Fibroblast of the aortic adventitia (primary cell): ENCODE measurements at places on chromosomes 5 and 9. TPM values are rescaled to one million over a fixed set of nuclear protein-coding genes. Genes with fewer than 3 reads are reported as not detected.

- DNase-seq: no peak
Measured at GRCh38 chr5:97452646-97453045, 269.6 kb upstream of the RIOK2 start.

DNA sequence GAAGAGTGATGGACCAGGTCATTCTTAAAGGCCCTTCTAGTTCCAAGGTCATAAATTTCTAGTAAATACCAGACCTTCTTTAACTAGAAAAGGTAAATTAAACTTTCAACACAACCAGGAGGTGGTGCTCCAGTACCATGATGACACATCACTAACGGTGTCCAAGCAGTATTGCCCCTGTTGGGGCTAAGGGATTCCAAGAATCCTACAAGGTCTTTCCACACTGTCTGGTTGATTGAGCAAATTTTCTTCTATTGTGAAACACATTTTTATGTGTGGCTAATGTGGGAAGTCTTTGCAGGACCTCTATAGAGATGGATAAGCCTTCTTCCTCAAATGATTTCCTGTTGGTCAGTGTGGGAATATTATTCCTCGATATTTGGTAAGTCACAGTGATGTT, 459.6 kb upstream of the PAPPA start:
- peak; percentile 98 for DNase-seq

DNA sequence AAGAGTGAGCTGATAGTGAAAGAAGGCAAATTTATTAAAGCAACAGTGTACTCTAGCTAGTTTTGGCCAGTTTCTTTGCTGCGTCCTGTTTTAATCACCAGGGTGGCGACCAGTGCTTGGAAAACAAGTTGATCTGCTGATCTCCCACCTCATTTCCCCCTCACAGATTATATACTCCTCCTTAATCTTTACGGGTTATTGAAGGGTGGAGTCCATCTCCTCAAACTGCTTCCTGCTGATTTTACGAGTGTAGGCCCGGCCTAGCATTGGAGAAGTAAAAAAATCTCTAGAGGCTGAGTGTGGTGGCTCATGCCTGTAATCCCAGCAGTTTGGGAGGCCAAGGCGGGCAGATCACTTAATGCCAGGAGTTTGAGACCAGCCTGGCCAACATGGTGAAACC, 14.0 kb upstream of the CFAP95 start:
- no peak for DNase-seq

DNA sequence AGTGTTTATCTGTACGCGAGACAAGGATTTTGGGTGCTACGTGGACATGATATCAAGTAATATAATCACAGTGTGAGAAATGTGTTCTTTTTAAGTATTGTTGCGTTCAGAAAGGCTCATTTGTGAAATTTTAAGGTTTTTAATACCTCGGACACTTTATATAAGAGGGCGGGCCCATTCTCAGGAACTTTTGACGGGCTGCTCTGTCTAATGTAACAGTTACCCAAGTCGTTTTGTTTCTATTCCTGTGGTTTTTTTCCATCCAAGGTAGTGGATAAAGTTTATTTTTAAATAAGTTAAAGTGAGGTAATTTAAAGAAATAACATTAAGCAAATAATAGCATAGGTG, 525 bp downstream of the SRP19 start:
- peak; percentile 17 for DNase-seq

Gene PITX1
- total RNA-seq: 1.5 TPM in 1 of 2 replicates, not detected in the other

DNA sequence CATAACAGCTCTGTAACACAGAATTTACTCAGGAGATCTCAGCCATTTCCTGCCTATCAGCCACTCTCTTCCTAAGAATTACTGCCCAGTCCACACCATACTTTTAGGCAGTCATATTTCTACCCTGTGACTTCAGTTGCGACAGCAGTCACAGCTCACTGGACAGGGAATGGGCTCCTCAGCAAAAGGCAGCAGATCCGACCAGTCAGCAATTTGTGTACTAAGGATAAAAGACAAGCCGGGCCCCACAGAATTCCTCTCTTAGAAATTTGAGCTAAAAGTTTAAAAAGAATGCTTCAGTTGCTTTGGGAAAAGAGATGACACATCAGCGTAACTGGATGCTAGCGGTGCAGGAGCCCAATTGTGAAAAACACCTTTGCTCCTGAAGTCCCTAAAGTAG, 172.1 kb downstream of the ENC1 start:
- DNase-seq: no peak

Gene SHISAL2B
- not detected in 2 replicates for total RNA-seq

DNA sequence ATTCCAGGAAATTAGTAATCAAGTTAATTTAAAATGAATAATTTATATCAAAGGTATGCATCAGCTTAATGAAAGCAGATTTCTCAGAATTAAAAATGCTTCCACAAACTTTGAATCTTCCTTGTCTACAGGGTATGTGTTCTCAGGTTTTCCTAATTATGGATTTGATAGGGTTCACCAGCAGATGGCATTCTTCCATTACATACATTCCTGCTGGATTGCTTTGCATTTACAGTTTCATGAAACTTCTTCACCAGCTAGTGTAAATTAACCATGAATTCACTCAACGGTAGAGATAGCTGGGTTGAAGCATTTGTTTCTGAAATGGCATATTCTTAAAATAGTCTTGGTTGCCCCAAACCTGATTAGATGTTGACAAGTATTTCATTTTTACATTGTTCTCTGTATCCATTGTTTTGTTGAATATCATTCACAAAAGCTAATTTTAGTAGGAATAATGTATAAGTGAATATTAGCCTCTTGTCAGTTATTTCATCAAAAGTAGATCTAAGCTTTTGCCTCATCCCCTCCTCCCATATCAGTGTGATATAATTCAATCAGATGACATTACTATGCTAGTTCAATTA, 68.7 kb upstream of the WDR41 start:
- peak; percentile 66 for DNase-seq

DNA sequence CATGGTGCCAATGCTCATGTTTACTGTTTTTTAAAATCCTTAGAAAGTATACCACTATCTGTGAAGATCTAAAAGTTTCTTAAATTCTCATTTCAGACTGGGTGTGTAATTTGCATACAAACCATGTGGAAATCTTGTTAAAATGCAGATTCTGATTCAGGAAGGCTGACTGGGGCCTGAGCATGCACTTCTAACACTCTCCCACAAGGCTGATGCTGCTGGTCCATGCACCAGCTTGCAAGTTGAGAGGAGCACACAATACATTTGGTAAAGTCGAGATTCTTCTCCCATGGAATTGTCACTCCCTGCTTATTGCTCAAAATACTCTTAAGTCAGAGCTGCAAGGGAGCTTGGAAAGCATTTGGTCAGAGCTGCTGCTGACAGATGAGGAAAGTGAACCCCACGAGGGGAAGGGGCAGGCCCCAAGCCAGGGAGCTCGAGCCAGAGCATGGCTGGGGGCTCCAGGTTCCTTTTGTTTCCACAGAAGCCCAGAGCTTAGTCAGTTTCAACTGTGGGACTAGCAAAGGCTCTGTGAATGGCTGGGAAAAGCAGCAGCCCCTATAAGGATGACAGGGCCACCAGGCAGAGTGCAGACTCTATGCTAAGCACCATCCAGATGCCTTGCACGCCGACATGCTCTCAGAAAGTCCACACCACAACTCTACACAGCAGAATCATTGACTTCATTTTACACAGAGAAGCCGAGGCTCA, 93.5 kb upstream of the HAND1 start:
- no peak for DNase-seq

- no peak for DNase-seq
Measured at GRCh38 chr9:128340691-128341434, 536 bp downstream of the SLC27A4 start.

Gene AIF1L
- total RNA-seq: 0.25 and 0.45 TPM in 2 replicates

Gene TTF1
- total RNA-seq: 10.6 and 17.8 TPM in 2 replicates

Gene ARL10
- total RNA-seq: 9.3 and 19.9 TPM in 2 replicates

- DNase-seq: no peak
Measured at GRCh38 chr5:177985430-177986040, 10.5 kb downstream of the PROP1 start.

DNA sequence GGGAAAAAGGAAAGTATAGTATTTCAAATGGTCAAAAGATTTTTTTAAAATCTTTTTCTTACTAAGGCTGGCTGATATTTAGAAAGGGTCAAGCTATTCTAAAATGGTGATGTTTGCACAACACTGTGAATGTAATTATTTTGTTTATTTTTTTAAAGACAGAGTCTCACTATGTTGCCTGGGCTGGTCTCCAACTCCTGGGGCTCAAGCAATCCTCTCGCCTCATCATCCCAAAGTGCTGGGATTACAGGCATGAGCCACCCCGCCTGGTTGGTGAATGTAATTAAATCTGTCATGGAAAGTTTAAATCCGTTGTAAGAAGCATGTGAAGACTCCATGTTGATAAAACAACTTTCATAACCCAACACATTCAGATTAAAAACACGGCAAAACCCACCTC, 2.6 kb downstream of the UBTD2 start:
- peak; percentile 53 for DNase-seq

- no peak for DNase-seq
Measured at GRCh38 chr9:847505-847904, 6.0 kb downstream of the DMRT1 start.

- DNase-seq: no peak
Measured at GRCh38 chr5:73899916-73900315, 273.9 kb downstream of the ARHGEF28 start.

DNA sequence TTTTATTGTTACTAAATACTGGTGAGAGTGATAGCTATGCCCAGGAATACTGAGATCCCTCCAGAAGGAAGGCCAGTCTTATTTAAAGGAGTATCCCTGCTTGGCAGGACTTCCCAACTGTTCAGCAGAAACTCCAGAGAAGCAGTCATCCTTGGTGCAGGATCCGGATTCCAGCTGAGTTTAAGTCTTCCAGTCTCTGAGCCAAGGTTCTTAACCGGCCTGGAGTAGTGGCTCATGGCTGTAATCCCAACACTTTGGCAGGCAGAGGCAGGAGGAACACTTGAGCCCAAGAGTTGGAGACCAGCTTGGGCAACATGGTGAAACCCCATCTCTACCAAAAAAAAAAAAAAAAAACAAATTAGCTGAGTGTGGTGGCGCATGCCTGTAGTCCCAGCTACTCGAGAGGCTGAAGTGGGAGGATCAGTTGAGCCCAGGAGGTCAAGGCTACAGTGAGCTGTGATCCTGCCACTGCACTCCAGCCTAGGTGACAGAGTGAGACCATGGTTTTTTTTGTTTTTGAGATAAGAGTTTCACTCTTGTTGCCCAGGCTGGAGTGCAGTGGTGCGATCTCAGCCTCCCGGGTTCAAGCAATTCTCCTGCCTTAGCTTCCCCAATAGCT, 7.6 kb downstream of the NAIF1 start:
- peak; percentile 61 for DNase-seq

DNA sequence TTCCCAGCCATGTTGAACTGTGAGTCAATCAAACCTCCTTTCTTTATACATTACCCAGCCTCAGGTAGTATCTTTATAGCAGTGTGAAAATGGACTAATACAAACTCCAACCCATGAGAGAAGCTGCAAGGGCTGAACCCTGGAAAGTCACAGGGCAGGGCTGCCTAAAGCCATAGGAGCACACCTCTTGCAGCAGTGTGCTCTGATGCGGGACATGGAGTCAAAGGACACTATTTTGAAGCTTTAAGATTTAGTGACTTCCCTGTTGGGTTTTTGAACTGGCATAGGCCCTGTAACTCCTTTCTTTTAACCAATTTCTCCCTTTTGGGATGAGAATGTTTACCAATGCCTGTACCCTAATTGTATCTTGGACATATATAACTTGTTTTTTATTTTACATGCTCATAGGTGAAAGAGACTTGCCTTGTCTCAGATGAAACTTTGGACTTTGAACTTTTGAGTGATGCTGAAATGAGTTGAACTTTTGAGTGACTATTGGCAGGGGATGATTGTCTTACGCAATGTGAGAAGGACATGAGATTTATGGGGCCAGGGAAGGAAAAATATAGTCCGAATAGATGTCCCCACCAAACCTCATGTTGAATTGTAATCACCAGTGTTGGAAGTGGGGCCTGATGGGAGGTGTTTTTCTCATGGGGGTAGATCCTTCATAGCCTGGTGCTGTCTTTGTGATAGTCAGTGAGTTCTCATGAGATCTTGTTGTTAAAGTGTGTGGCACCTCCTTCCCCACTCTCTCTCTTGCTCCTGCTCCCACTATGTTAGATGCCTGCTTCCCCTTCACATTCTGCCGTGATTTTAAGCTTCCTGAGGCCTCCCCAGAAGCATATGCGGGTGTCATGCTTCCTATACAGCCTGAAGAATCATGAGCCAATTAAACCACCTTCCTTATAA, 159.5 kb upstream of the SPEF2 start:
- DNase-seq: no peak

DNA sequence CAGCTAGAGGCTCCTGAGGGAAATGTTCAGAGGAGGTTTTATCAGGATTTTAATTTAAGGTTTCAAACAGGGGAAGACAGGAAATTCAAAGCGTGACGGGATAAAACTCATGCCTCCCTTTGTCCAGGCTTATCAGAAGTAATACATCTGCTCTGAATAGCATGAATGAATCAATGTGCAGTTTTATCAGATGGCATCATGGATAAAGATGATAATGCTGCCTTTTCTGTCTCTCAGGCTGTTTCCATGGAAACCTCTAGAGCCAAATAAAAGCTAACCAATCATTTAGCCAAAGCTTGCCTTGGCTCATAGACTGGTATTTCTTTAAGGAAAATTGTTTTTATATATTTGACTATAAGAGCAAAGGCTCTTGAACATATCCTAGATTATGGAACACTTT, 16.4 kb downstream of the MFAP3 start:
- DNase-seq: peak; percentile 15

DNA sequence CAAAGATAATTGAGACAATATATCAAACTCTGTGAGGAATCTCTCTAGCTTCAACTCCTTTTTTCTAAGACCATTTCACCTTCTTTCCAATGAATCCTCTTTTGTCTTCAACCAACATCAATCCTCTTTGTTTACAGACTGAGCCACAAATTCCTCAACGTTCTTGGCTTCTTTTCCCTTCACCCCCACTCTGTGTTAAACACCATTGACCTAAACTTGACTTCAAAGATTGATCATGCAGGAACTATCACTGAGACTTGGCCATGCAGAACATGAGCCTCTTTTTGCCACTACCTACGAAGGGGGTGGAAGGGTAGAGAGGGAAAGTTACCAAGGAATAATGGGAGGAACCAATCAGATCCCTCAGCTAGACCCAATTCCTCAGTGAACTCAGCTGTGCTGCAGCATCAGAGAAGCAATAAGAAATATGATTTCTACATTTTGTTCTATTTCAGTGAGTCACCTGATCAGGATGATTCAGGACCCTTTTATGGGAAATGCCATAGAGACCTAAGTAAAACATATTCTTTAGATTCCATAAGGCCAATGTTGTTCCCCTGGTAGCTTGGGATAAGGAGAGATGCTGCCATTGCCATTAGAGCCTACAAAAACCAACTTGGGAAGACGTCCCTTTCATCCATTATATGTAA, 187.7 kb upstream of the RGMB start:
- DNase-seq: no peak

Gene AJM1
- 1.1 and 1.3 TPM in 2 replicates for total RNA-seq
